ENCODE measurements at places on chromosomes 7 and 10. TPM values are rescaled to one million over a fixed set of nuclear protein-coding genes. Genes with fewer than 3 reads are reported as not detected.
A peak's percentile ranks its signal among the peaks of the same experiment; 100 is the strongest.

GRCh38 chr10:3978761-3979160, 193.8 kb upstream of the KLF6 start:
- no peak overlapping the region for H3K4me3 ChIP-seq
- no peak overlapping the region for H3K27ac ChIP-seq
- DNase-seq: no peak

The KCND2 gene
- 3.5 TPM for total RNA-seq

The PPP1R9A gene
- 30.1 TPM for total RNA-seq

GRCh38 chr10:93704451-93704850, 2.1 kb upstream of the FRA10AC1 start:
- H3K27ac ChIP-seq: no peak overlapping the region
- H3K36me3 ChIP-seq: peaks cover 1% of the 10 kb centered on the region
- H3K4me3 ChIP-seq: no peak overlapping the region
- no peaks in the 10 kb centered on the region for H3K27me3 ChIP-seq
- no peak for DNase-seq
- H3K4me1 ChIP-seq: no peaks in the 10 kb centered on the region

The SPDYE2B gene
- total RNA-seq: not detected

- no peaks in the 10 kb centered on the region for H3K36me3 ChIP-seq
- peaks cover 4% of the 10 kb centered on the region for H3K27me3 ChIP-seq
- no peak overlapping the region for H3K4me3 ChIP-seq
- no peaks in the 10 kb centered on the region for H3K4me1 ChIP-seq
- peak; percentile 10 for DNase-seq
These were observed 28.4 kb downstream of the RASGEF1A start for GRCh38 chr10:43238462-43238861.

- H3K4me3 ChIP-seq: no peak overlapping the region
- H3K36me3 ChIP-seq: no peaks in the 10 kb centered on the region
- no peaks in the 10 kb centered on the region for H3K27me3 ChIP-seq
- H3K4me1 ChIP-seq: peaks cover 13% of the 10 kb centered on the region
- no peak for DNase-seq
- H3K27ac ChIP-seq: no peak overlapping the region
These were observed 88.9 kb upstream of the NEBL start for GRCh38 chr10:20986049-20986448.

- H3K27me3 ChIP-seq: no peaks in the 10 kb centered on the region
- peaks cover 39% of the 10 kb centered on the region for H3K36me3 ChIP-seq
- H3K4me3 ChIP-seq: no peak overlapping the region
These were observed 33.4 kb downstream of the BCAP29 start for GRCh38 chr7:107613439-107613838.

GRCh38 chr10:43262397-43262901, 4.4 kb downstream of the RASGEF1A start:
- no peaks in the 10 kb centered on the region for H3K4me1 ChIP-seq
- peaks cover 40% of the 10 kb centered on the region for H3K27me3 ChIP-seq
- no peak for DNase-seq
- H3K4me3 ChIP-seq: no peak overlapping the region
- no peak overlapping the region for H3K27ac ChIP-seq
- no peaks in the 10 kb centered on the region for H3K36me3 ChIP-seq

DNA sequence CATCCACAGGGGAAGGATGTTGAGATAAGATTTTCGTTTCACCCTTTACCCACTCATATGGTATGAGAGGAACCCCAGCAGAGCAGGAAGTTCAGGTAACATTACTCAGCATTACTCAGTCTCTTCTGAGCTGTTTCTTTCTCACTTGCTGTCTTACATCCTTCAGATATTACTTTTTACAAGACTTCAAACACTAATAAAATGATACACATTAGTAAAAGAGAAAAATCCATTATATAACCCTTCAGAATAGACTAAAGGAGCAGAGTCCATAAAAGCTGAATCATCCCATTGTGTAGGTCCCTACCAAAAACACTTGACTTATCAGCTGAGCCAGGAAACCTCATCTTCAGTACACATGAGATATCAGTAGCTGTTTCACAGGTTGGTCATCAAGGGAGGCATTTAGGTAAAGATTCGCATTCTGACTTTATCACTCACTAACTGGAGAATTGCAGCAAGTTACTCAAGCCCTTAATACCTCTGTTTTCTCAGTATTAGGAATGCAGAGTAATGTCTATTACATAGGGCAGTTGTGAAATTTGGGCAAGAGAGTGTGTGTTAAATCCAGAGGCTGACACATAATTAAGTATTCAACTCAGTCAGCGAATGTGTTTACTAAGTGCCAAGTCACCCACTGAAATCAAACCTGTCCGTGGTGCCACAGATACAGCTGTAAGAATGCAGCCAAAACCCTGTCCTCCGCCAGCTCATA, 44.7 kb downstream of the KLF6 start:
- no peak overlapping the region for H3K27ac ChIP-seq
- H3K27me3 ChIP-seq: no peaks in the 10 kb centered on the region
- H3K4me3 ChIP-seq: no peak overlapping the region
- peaks cover 2% of the 10 kb centered on the region for H3K4me1 ChIP-seq
- no peak for DNase-seq

- no peak overlapping the region for H3K4me3 ChIP-seq
- peaks cover 26% of the 10 kb centered on the region for H3K27me3 ChIP-seq
- no peak overlapping the region for H3K27ac ChIP-seq
These were observed 37.6 kb upstream of the TCF7L2 start for GRCh38 chr10:112912410-112912928.

The PWWP2B gene
- total RNA-seq: 11.4 TPM

GRCh38 chr7:43771128-43771527, 12.6 kb downstream of the BLVRA start:
- H3K27me3 ChIP-seq: peaks cover 13% of the 10 kb centered on the region
- H3K27ac ChIP-seq: no peak overlapping the region
- no peaks in the 10 kb centered on the region for H3K36me3 ChIP-seq
- DNase-seq: no peak

DNA sequence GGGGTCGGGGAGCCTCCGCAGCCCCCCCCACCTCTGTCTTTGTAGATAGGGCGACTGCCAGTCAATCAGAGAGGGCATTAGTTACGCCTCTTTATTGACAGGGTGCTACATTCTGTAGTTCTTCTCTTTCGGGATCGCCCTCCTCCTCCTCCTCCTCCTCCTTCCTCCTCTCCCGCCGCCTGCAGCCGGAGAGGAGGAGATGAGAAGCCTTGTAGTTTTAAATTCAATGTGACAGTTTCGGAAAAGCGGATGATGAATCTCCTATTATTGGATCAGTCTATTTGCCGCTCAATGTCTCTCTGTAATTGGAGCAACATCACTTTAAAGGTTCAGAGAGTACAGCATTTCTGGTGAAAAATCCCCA, 587 bp upstream of the UNCX start:
- DNase-seq: no peak
- no peaks in the 10 kb centered on the region for H3K36me3 ChIP-seq
- H3K27ac ChIP-seq: no peak overlapping the region
- H3K4me1 ChIP-seq: peaks cover under 1% of the 10 kb centered on the region
- H3K27me3 ChIP-seq: peaks cover 90% of the 10 kb centered on the region
- H3K4me3 ChIP-seq: no peak overlapping the region

The FBXO24 gene
- 1.6 TPM for total RNA-seq

GRCh38 chr10:122286867-122287266, 15.8 kb downstream of the BTBD16 start:
- H3K4me3 ChIP-seq: no peak overlapping the region
- no peaks in the 10 kb centered on the region for H3K27me3 ChIP-seq
- no peaks in the 10 kb centered on the region for H3K36me3 ChIP-seq
- no peaks in the 10 kb centered on the region for H3K4me1 ChIP-seq
- DNase-seq: peak; percentile 84

The PRSS37 gene
- total RNA-seq: not detected

The CC2D2B gene
- 1.4 TPM for total RNA-seq

DNA sequence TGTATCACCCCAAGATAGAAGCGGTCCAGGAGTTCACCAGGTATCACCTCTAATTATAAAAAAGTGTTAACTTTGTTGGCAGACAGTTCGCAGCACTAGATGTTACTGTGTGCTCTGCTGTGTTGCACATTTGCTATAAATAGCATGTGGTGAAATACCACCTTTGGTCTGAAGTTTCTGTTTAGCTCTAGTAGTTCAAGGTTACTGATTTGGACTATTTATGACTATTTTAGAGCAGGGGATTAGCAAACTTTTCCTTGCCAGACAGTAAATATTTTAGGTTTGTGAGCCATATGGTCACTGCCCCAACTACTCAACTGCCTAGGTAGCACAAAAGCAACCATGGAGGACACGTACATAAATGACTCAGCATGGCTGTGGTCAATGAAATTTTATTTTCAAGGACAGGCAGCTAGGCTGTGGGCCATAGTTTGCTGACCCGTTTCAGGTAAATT, 16.5 kb downstream of the DENND10 start:
- no peaks in the 10 kb centered on the region for H3K27me3 ChIP-seq
- no peak for DNase-seq
- H3K4me1 ChIP-seq: no peaks in the 10 kb centered on the region
- no peak overlapping the region for H3K27ac ChIP-seq
- no peak overlapping the region for H3K4me3 ChIP-seq

The LIPN gene
- not detected for total RNA-seq

GRCh38 chr7:84088802-84089201, 105.8 kb downstream of the SEMA3A start:
- H3K36me3 ChIP-seq: no peaks in the 10 kb centered on the region
- H3K27me3 ChIP-seq: no peaks in the 10 kb centered on the region
- no peaks in the 10 kb centered on the region for H3K4me1 ChIP-seq
- no peak for DNase-seq
- no peak overlapping the region for H3K4me3 ChIP-seq

DNA sequence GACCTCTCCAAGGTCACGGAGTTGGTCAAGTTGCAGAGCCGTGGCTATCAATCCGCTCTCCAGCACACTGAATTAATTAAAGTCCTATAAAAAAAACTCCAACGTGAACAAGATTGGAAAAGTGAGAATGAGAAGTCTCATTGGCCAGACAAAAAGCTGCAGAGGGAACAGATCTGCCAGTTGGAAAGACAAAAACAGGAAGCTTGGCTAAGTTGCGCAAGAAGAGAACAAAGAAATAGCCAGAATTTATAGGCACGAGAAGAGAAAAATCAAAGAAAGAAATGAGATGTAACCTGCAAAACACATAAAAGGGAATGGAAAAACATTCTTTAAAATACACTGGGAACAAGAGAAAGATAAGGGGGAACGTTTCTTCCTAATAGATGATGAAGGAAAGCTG, 45.7 kb upstream of the CRTAC1 start:
- H3K4me1 ChIP-seq: no peaks in the 10 kb centered on the region
- no peak overlapping the region for H3K27ac ChIP-seq
- no peaks in the 10 kb centered on the region for H3K36me3 ChIP-seq
- peaks cover 74% of the 10 kb centered on the region for H3K27me3 ChIP-seq

- no peaks in the 10 kb centered on the region for H3K27me3 ChIP-seq
- no peaks in the 10 kb centered on the region for H3K36me3 ChIP-seq
- no peak overlapping the region for H3K27ac ChIP-seq
- DNase-seq: no peak
These were observed 309.5 kb downstream of the ATRNL1 start for GRCh38 chr10:115402699-115403098.

DNA sequence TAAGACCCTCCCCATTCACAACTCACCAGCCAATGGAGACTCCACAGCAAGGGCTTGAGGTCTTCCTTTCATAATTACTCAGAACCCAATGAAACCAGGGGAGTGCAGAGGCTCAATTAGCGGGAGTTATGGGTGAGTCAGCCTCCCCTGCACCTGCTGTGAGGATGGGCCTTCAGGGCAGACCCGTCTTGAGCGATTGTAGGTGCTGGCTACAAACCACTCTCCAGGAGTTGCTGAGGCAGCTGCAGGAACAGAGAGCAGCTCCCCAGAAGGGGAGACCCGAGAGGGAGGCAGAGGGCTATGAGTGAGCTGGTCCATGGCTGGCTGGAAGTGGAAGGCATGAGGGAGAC, 58.5 kb upstream of the SORCS3 start:
- no peaks in the 10 kb centered on the region for H3K27me3 ChIP-seq
- peak; percentile 38 for DNase-seq
- H3K36me3 ChIP-seq: no peaks in the 10 kb centered on the region
- H3K27ac ChIP-seq: no peak overlapping the region
- no peak overlapping the region for H3K4me3 ChIP-seq

- no peaks in the 10 kb centered on the region for H3K36me3 ChIP-seq
- H3K27ac ChIP-seq: no peak overlapping the region
- no peak for DNase-seq
- no peak overlapping the region for H3K4me3 ChIP-seq
These were observed 160.4 kb upstream of the PFKP start for GRCh38 chr10:2906974-2907373.

DNA sequence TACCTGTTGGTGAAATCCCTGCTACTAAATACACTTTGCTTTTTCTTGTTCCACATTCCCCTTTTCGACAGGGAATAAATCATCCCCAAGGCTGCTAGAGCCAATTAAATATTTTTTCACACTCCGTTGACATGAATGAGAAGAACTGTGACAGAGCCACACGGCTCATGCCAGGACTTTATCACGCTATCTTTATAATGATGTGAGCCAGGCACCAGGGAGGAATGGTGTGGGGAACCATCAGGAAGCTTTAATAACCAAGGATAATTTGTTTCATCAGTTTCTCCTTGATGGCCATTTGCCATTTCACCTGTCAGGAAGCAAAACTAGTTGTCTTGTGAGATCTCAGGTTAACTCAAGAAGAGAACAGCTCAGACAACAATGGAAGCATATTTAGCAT, 193.0 kb upstream of the C7orf33 start:
- H3K27ac ChIP-seq: no peak overlapping the region
- peaks cover 9% of the 10 kb centered on the region for H3K4me1 ChIP-seq
- DNase-seq: no peak
- H3K36me3 ChIP-seq: peaks cover 75% of the 10 kb centered on the region
- H3K4me3 ChIP-seq: no peak overlapping the region
- H3K27me3 ChIP-seq: no peaks in the 10 kb centered on the region
